ENCODE measurements at places on chromosomes 7 and 10.

DNA sequence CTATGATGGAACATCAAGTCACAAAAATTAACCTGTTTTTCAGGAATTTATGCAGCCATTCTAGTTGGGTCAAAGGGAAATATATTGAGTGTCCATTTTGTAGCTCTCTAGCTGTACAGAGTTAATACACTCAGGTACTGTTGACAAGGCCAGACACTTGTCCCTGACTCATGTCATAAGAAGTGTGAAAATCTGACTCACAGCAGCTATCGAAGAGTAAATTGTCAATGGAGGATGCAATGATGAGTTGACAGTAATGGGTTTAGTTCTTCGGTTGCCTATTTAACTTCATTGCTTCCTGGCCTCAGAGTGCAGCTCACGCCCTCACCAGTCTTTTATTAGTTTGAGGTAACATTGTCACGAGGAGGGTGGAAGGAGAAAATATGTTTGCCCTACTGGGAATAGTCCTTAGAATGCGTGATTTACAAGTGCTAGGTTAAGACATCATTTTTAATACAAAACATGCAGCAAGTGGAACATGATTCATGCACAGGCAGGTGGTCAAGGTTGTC lies 255.1 kb downstream of the XPNPEP1 start:
- DNase-seq, result no peak

DNA sequence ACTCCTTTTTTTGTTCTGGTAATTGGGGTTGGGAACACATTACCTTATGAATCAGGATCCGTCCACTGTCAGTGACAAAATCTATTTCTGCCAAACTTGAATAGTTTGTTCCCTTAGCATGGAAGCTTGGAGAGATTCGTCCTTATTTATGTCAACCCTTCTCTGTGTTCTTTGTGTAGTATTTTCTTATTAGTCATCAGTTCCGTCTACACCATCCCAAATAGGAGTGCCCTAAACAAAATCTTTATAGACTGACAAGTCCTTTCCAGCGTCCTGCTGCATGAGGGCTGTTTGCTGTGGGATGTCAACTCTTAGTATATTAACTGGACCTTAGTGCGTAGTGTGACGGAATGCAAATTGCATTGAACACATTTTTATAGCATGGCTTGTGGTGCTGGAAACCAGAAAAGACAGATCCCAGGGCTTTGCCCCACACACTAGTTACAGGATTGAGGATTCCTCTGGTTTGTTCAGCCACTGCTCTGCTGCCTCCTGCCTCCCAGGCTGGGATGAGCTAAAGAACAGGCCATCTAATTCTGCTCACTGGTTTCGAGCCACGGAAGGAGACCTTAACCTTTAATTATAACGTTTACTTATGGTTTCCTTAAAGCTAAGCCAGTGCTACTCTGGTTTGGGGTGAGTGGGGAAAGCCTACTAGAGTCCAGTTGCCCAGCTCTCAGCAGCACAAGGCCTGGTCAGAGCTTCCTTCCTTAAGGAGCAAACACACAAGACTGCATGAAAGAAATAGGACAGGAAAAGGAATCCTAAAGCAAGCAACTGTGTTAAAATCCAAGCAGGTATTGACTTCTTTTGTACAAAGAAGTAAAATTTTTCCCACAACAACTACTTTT lies 194.4 kb downstream of the CCSER2 start:
- DNase-seq, result no peak

- no peak for DNase-seq
These were observed 59.5 kb upstream of the HECTD2 start for GRCh38 chr10:91350651-91351081.

GRCh38 chr10:63711361-63711760 lies 190.2 kb downstream of the REEP3 start:
- no peak for DNase-seq

- DNase-seq, result no peak
These were observed 54.9 kb upstream of the GPR26 start for GRCh38 chr10:123611243-123611642.

- DNase-seq, result no peak
These were observed 21.3 kb upstream of the TBRG4 start for GRCh38 chr7:45132708-45133320.

DNA sequence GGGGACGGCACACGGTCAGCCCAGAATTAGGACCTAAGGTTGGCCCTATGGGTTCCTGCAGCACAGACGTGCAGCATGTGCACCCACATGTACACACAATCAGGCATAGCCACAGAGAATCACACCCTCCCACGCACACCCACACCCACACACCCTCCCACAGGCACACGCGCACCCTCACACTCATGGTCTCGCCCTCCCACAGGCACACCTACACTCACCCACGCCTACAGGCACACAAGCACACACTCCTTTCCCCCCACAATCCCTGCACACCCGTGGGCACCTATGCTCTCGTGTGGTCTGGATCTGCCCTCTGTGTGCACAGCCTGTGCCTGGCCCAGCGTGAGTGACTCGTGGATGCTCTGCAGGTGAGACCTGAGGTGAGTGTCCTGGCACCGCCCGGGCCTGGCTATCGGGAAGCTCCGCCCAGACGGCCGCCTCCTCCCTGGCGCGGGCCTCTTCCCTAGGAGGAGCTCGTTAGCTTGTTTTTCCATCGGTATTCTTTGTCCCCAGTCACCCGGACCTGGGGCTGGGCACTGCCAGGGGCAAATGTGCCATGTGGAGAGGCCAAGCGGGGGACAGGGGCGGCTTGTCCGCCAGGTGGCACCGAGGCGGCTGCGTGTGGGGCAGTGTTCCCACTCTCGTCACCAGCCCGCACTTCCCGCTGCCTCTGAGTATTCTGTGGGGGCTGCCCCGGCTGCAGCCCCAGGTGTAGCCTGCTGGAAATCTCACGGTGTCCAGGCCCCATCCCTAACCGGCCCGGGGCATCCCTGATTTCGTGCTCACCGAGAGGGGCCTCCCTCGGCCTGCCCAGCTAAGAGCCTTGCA lies 110.2 kb upstream of the FAM20C start:
- DNase-seq, result no peak

DNA sequence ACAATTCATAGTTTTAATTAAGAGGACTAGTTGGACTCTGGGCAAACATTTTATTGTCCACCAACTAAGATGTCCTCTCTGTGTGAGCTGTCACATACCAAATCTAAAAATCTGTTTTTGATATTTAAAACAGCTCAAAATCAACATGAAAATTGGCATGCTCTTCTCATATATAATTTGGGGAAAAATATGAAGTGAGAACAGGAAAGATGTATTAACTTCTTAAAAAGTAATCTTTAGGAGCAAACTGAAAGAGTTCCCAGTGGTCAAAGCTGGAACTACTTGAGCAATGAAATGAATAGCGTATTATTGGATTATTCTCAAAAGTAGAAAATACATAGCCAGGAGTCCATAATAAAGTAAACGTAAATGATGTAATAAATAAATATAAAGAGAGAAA lies 147.2 kb downstream of the DYNC1I1 start:
- DNase-seq, result no peak

DNA sequence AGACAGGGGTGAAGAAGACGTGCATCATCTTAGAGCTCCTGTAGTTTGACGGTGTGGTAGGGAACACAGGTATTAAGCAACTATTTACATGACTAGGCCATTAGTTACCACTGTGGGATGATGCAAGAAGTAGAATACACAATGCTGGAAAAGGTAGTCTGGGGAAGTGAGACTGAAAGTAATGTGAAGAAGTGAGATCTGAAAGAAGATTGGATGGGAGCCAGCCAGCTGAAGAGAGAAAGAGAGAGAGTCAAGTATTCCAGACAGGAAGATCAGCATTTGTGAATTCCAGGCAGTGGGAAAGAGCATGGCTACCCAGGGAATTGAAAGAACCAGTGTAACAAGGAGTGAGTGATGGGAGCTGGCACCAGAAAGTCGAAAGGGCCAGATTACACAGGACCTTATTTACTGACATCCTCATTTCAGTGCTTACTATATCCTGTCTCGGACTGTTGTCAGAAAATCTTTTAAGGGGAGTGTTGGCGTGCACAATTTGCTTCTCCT lies 4.0 kb upstream of the CFAP58 start:
- DNase-seq, result no peak

GRCh38 chr10:110985497-110986275 lies 66.3 kb downstream of the SHOC2 start:
- DNase-seq, result no peak

Measured in activated CD4-positive, alpha-beta T cell treated with anti-CD3 and anti-CD28 coated beads, Interleukin-2, amount 10 ng/mL, durations not matched to agents 7 days and 5 days (primary cell).